CD4-positive, alpha-beta T cell treated with Interferon alpha-2 for 1 hour (primary cell): ENCODE measurements at places on chromosomes 2 and 18.
A peak's percentile ranks its signal among the peaks of the same experiment; 100 is the strongest.

- DNase-seq: no peak
These were observed 774 bp downstream of the IER3IP1 start for GRCh38 chr18:47175283-47175897.

DNA sequence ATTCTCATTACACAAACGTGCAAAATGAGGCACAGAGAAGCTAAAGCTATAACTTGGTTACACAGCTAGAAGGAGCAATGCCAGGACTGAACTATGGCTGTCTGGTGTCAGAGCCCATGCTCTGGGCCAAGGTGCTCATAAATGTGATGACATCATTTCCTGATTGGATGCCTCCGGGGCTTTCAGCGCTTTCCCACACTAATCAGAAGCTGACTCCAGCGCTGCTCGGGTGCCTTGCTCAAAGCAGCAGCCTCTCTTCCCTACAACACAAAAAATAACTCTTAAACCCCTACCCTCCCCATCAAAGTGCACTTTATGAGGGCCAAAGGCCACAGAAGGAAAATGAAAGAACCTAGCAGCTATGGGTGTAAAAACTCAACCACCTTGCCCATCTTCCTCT is 90.7 kb downstream of the STK39 start:
- DNase-seq: no peak

DNA sequence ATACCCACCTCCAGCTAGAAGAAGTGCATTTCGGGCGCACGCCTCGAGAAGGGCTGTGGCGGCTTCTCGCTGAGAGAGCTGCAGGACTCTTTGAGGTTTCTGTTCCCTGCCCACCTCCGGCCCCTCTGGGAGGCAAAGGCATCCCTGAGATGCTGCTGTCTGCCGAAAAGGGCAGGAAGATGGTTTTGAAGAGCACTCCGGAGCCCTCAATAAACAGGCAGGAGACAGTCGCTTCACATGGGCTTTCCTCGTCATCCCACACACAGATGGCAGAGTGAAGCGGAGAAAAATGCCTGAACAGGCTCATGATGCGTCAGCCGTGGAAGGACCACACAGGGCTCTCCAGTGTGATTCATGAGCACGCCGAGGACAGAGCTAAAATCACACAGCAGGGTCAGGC is 25.4 kb upstream of the GLI2 start:
- no peak for DNase-seq

DNA sequence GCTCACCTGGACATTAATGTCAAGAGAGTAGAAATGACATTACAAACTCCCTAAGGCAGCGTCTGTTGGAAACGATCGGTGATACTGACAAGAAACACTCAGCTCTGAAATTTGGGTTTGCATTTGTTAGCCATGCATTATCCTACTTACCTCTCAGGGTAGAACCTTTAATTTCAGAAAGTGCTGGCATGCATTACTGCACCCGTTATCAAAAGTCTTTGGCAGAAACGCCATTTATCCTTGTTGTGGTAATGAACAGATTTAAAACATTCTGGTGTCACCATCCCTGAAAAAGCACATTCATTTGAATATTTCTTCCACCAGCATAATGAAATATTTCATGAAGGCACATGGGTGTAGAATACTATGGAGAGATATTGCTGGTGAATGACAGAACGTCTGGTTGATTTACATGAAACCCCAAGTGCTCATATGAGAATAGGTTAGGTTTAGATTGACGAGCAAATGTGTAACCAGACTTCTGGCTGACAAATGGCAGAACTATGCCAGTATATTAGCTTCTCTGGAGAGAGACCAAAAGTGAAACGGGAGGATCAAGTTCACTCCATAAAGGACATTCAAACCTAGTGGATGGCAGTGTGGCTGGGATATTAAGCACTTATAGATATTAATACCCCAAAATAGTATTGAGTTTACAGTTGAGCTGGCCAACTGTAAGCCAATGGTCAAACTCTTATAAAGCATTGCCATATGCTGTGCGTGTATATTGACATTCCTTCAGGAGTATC is 53.5 kb upstream of the ITGB6 start:
- DNase-seq: no peak

DNA sequence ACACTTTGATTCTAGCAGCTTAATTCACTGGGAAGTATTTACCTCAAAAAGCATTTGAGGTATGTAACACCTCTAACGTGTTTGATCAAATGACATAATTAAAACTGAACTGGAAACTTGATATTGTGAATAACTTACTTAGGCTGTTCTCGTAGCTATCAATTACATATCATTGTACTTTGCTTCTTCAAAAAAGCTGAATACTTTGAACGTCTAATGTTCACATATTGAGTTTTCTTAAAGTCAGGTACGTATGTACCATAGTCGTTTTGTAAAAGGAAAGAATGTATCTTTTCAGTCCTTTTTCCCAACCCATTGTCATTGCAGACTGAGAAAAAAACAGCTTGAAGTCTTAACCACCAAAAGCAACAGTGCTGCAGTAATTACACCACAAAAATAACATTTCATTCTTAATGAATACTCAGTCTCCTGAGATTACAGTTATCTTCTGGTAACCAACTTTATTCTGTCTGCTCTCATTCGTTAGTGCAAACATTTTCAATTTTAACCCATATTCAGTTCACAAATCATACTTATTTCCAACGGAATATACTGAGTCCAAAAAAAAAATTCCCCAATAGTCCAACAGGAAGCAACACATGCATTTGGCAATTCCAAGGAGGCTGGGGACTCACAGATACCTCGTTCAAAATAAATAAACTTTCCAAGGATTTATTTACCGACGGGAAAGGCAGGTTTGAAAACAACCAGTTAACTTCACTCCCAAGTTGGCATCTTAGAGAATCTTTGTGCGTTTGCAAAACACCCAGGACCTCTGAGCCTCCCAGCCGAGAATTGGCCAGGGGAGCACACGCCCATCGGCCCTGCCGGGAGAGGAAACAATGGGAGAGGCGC is 1.1 kb downstream of the CHN1 start:
- DNase-seq: no peak

GRCh38 chr2:71611781-71612527 is 158.6 kb downstream of the DYSF start:
- DNase-seq: no peak

GRCh38 chr2:218645126-218645525 is 14.3 kb downstream of the ZNF142 start:
- DNase-seq: no peak

GRCh38 chr18:830315-830901 is 18.4 kb upstream of the YES1 start:
- DNase-seq: peak; percentile 38

DNA sequence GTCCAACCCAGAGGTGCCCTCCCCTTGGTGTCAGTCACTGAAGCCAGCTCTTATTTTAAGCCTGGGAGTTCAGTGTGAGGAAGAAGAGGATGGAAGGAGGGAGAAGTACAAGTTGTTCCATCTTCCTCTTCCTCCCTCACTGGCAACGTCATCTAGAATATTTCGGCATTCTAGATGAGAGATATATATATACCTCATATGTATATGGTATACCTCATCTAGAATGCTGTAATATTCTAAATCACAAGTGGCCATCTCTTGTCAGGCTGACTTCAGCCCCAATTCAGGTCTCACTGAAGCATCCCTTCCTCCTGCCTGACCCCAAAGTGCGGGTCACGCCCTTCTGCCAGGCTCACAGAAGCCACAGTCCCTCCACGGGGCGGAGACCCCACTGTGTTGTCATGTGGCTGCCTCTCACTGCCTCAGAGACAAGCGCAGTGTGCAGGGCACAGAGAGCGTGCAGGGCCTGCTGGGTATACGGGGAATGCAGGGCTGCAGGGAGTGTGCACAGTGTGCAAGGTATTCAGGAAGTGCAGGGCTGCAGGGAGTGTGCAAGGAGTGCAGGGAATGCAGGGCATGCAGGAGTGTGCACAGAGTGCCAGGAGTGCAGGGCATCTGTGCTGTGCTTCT is 32.8 kb upstream of the B3GNT7 start:
- DNase-seq: no peak

DNA sequence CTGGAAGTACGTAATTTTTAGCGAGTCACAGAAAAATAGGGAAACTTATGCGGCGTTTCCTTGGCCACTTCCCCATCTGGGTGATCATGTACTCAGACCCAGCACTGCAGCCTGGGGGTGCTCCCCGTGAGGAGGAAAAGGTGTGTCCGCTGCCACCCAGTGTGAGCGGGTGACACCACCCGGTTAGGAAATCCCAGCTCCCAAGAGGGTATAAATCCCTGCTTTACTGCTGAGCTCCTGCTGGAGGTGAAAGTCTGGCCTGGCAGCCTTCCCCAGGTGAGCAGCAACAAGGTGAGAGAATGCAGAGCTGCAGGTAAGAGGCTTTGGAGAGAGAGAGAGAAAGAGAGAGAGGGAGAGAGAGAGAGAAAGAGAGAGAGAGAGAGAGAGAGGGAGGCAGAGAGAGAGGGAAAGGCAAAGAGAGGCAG is at the start of gene IL1R2:
TSS of gene IL1R2 (plus strand) at position 240 of the 425 bp plus-strand sequence. CDS start 16,616 bp downstream, outside the sequence.
- peak; percentile 54 for DNase-seq

DNA sequence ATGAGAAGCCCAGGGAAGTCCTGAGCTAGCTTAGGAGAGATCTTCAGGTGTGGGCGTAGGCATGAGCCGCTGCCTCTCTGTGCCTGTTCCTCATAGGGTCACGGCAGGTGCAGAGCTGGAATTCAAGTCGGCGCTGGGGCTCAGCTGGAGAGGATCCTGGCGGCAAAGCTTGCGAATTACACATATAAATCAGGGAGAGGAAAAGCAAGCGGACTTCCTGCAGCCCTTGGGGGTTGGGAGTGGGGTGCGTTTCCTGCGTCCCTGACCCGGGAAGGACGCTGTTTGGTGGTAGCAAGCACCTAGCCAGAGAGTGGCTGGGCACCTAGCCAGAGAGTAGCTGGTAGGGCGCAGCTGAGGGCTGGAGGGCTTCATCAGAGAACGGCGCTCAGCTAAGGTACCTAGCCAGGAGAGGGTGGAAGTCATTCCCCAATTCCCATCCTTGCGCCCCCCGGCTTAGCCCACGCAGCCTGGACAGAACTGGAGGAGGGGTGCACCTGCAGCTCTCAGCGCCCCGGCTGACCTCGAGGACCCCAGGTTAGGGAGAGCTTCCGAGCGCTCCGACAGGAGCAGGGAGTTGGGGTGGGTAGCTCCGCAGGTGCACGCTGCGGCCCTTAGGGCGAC is 459 bp upstream of the EFR3B start:
- no peak for DNase-seq

DNA sequence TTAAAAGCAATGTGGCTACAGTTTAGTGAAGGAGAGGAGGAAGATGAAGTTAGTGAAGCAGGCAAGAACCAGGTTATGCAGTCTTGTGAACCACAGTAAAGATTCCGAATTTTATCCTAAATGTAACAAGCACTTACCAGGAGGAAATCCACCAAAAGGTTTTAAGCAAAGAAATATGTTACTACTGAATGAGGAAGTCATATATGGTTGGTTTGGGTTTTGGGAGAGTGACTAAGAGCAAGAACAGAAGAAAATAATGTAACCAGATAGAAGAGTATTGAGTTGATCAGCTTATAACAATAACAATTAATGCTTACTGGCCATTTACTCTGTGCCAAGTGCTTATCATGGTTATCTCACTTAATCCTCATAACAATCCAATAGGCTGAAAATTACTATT is 1.9 kb downstream of the USP37 start:
- DNase-seq: no peak

- no peak for DNase-seq
These were observed 50.3 kb upstream of the FOSL2 start for GRCh38 chr2:28342081-28342967.
